ENCODE measurements at places on chromosomes 4 and X.

- no peaks in the 10 kb centered on the region for H3K36me3 ChIP-seq
- no peak overlapping the region for H3K4me3 ChIP-seq
- H3K27me3 ChIP-seq, result no peaks in the 10 kb centered on the region
- H3K27ac ChIP-seq, result no peak overlapping the region
- no peak for DNase-seq
Measured at GRCh38 chrX:27976284-27976683, 5.0 kb downstream of the DCAF8L1 start.

GRCh38 chrX:30296408-30297254 lies 12.6 kb downstream of the NR0B1 start:
- no peaks in the 10 kb centered on the region for H3K27me3 ChIP-seq
- no peaks in the 10 kb centered on the region for H3K4me1 ChIP-seq
- H3K4me3 ChIP-seq, result no peak overlapping the region
- H3K36me3 ChIP-seq, result no peaks in the 10 kb centered on the region
- no peak for DNase-seq
- no peak overlapping the region for H3K27ac ChIP-seq

DNA sequence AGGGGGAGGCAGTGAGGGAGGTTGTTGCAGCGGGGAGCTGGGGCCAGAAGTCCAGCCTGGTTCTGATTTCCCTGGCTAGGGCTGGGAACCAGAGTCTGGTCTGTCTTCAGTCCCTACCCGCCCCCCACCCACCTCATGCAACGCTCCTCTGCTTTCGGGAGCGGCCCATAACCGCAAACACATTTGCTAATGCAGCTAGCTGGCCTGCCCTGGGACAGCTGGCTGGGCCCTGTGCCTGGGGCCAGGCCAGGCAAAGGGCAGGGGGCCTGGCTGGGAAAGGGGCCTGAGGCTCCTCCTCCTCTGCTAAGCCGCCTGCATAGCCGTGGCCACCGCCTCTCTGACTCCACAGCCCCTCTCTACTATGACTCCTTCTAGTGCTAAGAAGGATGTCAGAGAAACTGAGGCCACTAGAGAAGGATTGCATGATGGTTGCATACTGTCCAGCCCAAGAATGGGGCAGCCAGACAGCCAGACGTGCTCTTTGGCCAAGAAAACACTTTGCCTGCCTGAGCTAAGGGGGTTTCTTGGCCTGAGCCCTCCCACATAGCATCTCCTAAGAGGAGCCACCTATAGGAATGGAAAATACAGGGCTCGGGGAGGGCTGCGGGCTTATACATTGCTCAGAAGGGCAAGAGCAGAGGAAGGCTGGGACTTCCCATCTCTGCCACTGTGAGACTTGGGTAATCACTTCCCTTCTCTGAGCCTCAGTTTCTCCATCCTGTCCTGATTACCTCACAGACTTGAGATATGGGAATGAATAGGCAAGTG lies 76.9 kb downstream of the PJA1 start:
- H3K4me3 ChIP-seq, result no peak overlapping the region
- no peak for DNase-seq
- H3K4me1 ChIP-seq, result peaks cover 2% of the 10 kb centered on the region
- no peaks in the 10 kb centered on the region for H3K36me3 ChIP-seq
- H3K27me3 ChIP-seq, result no peaks in the 10 kb centered on the region

- no peaks in the 10 kb centered on the region for H3K27me3 ChIP-seq
- no peaks in the 10 kb centered on the region for H3K4me1 ChIP-seq
- H3K4me3 ChIP-seq, result no peak overlapping the region
- no peak overlapping the region for H3K27ac ChIP-seq
Measured at GRCh38 chr4:39067451-39067850, 5.4 kb downstream of the KLHL5 start.

GRCh38 chr4:12411072-12411471 lies 982.4 kb upstream of the HS3ST1 start:
- no peaks in the 10 kb centered on the region for H3K27me3 ChIP-seq
- DNase-seq, result no peak
- H3K4me1 ChIP-seq, result no peaks in the 10 kb centered on the region
- H3K36me3 ChIP-seq, result no peaks in the 10 kb centered on the region
- no peak overlapping the region for H3K27ac ChIP-seq
- H3K4me3 ChIP-seq, result no peak overlapping the region

DNA sequence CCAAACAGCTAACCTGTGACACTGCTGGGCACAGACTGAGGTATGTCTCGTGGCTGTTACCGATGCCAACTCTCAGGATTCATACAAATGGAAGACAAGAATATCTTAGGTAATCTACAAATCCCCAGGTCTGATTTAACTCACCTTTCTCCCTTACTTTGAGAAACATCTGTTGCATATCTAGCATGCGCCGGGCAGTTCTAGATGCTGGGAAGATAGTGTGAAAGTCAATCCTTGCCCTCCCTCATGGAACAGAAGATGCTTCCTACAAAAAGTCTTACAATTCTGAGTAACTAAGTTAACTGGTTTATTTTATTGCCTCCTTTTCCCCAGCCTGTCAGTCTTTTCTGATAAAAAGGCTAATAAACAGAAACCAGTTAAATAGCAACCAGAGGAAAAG lies 212.2 kb upstream of the FAT1 start:
- H3K4me1 ChIP-seq, result no peaks in the 10 kb centered on the region
- no peak overlapping the region for H3K27ac ChIP-seq
- no peak for DNase-seq
- H3K4me3 ChIP-seq, result no peak overlapping the region

DNA sequence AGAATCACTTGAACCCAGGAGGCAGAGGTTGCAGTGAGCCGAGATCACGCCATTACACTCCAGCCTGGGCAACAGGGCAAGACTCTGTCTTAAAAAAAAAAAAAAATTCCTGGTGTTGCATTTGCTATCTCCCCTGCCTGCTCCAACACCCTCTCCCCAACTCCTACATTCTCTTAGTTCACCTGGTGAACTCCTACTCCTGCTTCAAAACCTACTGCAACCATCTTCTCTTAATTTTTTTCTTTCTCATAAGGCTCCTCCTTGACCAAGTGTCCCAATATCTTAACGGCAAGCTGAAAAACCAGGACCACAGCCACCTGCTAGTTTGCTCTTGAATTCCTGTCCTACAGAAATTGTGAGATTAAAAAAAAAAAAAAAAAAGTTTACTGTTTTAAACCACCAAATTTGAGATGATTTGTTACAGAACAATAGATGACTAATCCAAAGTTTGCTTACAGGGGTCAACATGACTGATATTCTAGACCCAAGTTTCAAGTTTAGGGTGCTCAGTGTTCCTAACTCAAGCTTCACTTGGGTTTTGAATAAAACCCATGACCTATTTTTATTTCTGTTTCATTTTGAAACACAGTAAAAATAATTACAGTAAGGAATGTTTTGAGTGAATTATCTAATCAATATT lies 13.1 kb upstream of the ANXA5 start:
- H3K4me1 ChIP-seq, result no peaks in the 10 kb centered on the region
- no peak overlapping the region for H3K27ac ChIP-seq
- peaks cover 6% of the 10 kb centered on the region for H3K27me3 ChIP-seq
- no peaks in the 10 kb centered on the region for H3K36me3 ChIP-seq

DNA sequence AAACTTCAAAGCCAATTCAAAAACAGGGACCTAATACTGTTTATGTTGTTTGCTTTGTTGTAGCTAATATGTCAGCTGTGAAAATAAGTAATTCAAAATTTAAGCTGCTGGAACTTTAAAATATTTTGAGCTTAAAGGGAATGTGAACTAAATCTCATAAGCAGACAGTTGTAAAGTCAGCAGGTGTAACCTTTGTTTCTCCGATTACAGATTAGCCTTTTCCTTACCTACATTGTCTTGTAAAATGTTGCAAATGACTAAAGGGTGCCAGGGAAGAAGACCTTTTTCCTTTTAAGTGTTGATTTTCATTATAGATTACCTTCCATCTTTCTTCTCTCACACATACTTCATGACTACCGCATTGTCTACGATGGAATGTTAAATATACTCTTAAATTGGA lies 405.1 kb downstream of the KCNIP4 start:
- H3K27ac ChIP-seq, result no peak overlapping the region
- DNase-seq, result no peak
- no peak overlapping the region for H3K4me3 ChIP-seq
- no peaks in the 10 kb centered on the region for H3K27me3 ChIP-seq

DNA sequence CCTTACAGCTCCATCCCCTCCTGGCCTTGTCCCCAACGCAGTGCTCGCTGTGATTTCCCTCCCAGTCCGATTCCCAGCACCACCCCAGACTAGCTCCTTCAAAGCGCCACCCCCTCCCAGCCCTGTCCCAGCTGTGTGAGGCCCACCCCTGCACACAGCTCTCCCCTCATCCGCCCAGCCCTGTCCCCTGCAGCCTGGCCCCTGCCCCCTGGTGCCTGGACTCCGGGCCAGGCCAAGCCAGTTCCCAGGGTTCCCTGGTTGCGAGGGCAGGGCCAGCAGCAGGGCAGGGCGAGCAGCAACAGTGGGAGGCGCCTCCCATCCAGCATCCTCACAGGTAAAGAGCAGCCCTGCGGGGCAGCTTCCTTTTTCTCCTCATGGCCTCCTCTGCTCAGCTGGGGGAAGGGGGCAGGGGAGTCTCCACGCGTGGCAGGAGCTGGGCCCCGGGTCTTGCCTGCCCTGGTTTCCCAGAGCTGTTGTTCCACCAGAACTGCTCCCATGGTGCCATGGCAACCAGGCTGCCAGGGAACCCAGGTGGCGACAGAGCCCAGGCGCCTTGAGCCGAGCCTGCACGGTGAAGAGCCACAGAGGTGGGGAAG lies 24.8 kb downstream of the IQSEC2 start:
- no peaks in the 10 kb centered on the region for H3K36me3 ChIP-seq
- no peak overlapping the region for H3K27ac ChIP-seq
- H3K4me1 ChIP-seq, result no peaks in the 10 kb centered on the region
- H3K27me3 ChIP-seq, result no peaks in the 10 kb centered on the region
- H3K4me3 ChIP-seq, result no peak overlapping the region

- H3K4me3 ChIP-seq, result no peak overlapping the region
- H3K4me1 ChIP-seq, result no peaks in the 10 kb centered on the region
- H3K27ac ChIP-seq, result no peak overlapping the region
- H3K27me3 ChIP-seq, result no peaks in the 10 kb centered on the region
- DNase-seq, result no peak
Measured at GRCh38 chr4:54005475-54005874, 58.9 kb downstream of the CHIC2 start.

DNA sequence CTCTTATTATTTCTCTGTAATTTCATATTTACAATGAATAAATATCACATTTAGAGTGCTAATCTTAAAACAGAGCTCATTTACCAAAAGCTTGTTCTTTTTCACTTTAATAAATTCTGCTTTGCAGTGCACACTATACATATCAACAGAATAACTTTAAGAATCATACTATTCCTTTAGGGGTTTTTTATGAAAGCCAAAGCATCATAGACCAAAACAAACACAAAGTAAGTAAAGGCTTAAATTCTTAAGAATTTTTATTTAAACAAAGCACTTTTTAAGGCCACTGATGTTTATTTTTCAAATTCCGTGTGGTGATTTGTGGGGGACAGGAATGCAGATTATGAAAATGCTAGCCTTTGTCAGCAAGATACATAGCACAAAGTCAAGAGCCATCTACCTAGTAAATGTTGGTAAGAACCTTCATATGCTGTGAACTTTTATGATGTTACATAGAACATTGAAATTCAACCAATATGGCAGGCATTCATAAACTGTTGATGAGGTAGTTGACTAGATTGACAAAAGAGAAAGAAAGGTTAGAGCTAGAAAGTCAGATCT lies 17.8 kb downstream of the TIGD2 start:
- no peaks in the 10 kb centered on the region for H3K27me3 ChIP-seq

GRCh38 chr4:8344377-8344776 lies 74.8 kb downstream of the HTRA3 start:
- no peaks in the 10 kb centered on the region for H3K27me3 ChIP-seq
- no peak for DNase-seq
- H3K36me3 ChIP-seq, result no peaks in the 10 kb centered on the region
- H3K4me3 ChIP-seq, result no peak overlapping the region
- no peak overlapping the region for H3K27ac ChIP-seq
- peaks cover 8% of the 10 kb centered on the region for H3K4me1 ChIP-seq

GRCh38 chr4:189858435-189858834 lies 82.2 kb upstream of the FRG1 start:
- H3K27ac ChIP-seq, result no peak overlapping the region
- H3K27me3 ChIP-seq, result no peaks in the 10 kb centered on the region
- H3K4me3 ChIP-seq, result no peak overlapping the region
- H3K4me1 ChIP-seq, result no peaks in the 10 kb centered on the region

DNA sequence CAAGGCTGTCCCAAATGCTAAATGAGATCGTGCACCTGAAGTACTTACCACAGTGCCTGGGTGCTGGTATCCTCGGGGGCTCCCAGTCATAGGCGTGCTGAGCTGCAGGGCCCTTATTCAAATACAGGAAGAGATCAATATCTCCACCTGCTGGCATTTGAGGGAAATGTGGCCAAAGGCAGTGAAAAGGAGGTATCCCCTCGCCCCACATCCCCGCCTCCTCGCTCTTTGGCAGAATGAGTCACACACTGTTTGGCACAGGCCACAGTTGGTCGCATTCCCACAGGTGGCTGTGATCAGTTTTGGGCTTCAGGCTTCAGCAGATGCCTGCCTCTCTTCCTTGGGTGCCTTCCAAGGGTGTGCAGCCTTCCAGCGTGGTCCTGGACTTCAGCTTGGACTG lies 28.4 kb downstream of the ZNF185 start:
- H3K36me3 ChIP-seq, result no peaks in the 10 kb centered on the region
- H3K27me3 ChIP-seq, result no peaks in the 10 kb centered on the region
- peak; percentile 56 for DNase-seq
- H3K4me3 ChIP-seq, result no peak overlapping the region

DNA sequence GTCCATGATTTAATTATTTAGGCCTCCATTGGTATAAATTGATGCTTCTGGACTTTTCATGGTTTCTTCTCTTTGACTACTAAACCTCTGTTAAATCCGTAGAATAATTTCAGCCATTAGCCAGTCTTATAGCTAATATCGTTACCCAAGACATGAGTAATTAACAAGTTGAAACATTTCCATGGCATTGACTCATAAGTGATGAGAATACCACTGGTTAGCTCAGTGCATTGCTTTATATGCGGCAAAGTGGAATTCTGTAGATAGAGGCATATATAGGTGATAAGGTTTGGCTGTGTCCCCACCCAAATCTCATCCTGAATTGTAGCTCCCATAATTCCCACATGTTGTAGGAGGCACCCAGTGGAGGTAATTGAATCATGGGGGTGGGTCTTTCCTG lies 80.6 kb downstream of the VCX2 start:
- no peaks in the 10 kb centered on the region for H3K4me1 ChIP-seq
- no peak overlapping the region for H3K27ac ChIP-seq
- no peaks in the 10 kb centered on the region for H3K36me3 ChIP-seq
- H3K27me3 ChIP-seq, result no peaks in the 10 kb centered on the region
- H3K4me3 ChIP-seq, result no peak overlapping the region

DNA sequence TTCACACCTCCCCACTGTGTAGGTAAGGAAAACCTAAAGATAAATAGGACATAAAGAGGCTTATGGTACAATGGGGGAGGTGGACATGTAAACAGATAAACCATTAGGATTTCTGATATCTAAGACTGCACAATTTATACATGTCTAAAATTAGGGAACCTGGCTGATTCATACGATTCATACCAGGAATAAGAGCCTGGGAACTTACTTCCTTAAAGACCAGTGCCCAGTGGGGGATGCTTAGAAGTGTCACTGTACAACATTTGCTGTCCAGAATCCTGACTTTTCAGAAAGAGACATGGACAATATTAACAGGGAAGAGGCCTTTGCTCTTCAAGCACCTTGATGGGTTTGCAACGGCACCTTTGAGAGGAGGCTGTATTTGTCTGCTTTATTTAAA lies 116.8 kb upstream of the KIT start:
- no peak overlapping the region for H3K4me3 ChIP-seq
- peaks cover 5% of the 10 kb centered on the region for H3K27me3 ChIP-seq
- H3K27ac ChIP-seq, result no peak overlapping the region
- no peaks in the 10 kb centered on the region for H3K4me1 ChIP-seq

- no peaks in the 10 kb centered on the region for H3K36me3 ChIP-seq
- no peak overlapping the region for H3K27ac ChIP-seq
- no peaks in the 10 kb centered on the region for H3K4me1 ChIP-seq
- H3K27me3 ChIP-seq, result no peaks in the 10 kb centered on the region
- no peak overlapping the region for H3K4me3 ChIP-seq
- no peak for DNase-seq
Measured at GRCh38 chr4:107853444-107854355, 29.0 kb downstream of the SGMS2 start.

All from thymus (tissue), 14 donors.